ENCODE measurements at places on chromosomes 3 and 15. TPM values are rescaled to one million over a fixed set of nuclear protein-coding genes. Genes with fewer than 3 reads are reported as not detected.
A peak's percentile ranks its signal among the peaks of the same experiment; 100 is the strongest.

DNA sequence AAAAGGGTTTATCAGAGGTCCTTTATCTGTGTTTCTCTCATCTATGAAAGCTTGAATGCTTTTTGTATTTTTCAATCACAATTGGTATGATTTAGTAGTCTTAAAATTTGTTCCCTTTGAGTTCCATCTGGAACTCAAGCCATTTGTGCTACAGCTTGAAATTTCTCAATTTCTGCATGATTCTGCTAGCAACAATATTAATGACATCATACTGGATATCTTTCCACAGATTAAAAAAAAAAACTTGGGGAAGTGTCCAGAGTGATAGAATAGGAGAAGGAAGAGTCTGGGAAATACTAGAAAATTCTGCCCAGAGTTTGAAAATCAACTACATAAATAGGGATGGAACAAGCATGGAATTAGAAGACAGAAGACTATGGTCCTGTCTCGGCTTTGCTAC, 9.3 kb upstream of the FBN1 start:
- DNase-seq, result no peak

ZXDC gene
- 39.4 TPM for total RNA-seq

PDE8A gene
- total RNA-seq, result 34.2 TPM

- peak; percentile 60 for DNase-seq
Measured at GRCh38 chr15:85044251-85044853, 62.7 kb downstream of the PDE8A start.

GRCh38 chr3:37816271-37816670, 45.4 kb upstream of the CTDSPL start:
- DNase-seq, result no peak

- no peak for DNase-seq
Measured at GRCh38 chr3:178948546-178948945, 123.1 kb downstream of the ZMAT3 start.

DNA sequence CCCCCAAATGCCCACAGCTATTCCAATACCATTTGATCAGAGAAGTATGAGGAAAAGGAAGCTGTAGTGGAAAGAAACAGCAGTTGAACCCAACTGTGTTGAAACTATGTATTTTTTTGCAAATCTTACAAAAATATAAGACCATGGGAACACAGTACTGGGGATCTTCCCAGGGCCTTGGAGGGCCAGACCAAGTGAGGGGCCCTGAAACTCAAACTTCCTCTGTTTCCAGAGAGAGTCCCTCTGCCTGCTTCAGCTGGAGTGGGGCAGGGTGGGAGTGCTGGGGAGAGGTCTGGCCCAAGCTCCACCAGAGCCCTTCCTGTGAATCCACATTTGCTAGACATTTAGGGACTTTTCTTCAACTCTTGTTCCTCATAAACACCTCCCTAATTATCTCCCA, 263.9 kb downstream of the CHST2 start:
- DNase-seq, result no peak

GRCh38 chr15:51888593-51889195, 59.2 kb downstream of the TMOD3 start:
- no peak for DNase-seq

GRCh38 chr3:15815696-15816095, 17.9 kb upstream of the ANKRD28 start:
- DNase-seq, result no peak

Measured in body of pancreas (tissue), 4 donors.